ENCODE measurements at places on chromosomes 11 and 22.
A peak's percentile ranks its signal among the peaks of the same experiment; 100 is the strongest.

DNA sequence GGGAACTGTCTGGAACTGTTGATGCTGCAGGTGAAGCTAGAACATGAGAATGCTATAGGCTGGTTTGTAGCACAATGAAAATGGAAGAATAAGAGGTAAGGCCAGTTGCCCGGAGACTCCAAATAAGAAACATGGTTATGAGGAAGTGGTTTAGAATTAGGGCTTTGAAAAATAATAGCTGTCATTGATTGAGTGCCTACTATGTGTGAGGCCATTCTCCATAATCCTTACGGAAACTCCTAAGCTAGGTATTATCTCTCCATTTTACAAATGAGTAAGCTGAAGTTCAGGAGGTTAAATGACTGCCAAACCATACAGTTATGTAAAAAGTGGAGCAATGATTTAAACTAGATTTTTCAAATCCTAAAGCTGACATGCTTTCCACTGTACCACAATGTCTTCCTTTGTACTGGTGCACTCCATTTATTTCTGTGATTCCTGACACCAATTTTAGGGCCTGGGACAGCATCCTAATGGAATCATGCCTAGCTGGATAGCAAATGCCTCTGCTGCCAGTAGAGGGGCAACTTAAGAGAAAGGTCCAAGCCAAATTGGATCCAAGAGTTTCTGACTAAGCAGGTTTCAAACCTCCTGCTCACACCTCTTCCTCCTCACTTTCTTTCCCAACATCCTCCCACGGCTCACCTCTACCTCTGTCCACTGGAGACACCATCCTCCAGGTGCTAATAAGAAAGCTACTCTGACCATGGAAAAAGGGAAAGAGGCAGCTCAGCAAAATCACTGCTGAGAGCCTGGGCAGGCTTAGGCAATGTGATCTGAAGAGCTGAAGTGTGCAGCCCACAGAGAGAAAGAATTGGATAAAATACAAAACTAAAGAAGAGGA, 46.9 kb upstream of the PICALM start:
- DNase-seq, result peak; percentile 92

DNA sequence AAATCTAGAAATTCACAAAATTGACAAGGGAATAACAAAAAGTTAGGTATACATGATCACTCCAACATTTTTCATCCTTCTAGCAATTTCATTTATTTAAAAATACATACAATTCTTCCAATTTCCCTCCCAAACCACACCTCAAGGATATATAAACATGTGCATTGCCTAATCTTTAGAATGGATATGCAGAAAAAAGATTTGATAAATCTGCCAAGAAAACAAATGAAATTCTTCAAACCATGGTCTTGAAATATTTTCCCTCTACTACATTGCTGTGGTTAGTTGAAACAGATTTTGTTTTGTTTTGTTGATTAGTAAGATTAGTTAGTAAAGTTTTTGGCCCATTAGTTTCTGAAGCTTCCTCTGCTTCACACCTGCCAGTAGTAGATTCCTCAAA, 703.3 kb upstream of the CCDC179 start:
- no peak for DNase-seq

- peak; percentile 20 for DNase-seq
These were observed 41.7 kb downstream of the IGF2 start for GRCh38 chr11:2097356-2097997.

DNA sequence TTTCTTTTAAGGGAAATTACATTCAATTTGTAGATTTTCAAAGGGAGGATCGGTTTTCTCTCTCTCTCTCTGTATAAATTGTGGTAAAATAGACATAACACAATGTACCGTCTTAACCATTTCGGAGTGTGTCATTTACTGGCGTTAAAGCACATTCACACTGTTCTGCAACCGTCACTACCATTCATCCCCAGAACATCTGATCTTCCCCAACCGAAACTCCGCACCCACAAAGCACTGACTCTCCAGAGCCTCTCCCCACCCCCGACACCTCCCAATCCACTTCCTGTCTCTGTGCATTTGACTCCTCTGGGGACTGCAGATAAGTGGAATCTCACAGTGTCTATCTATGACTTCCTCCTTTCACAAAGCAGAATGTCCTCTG, 15.9 kb upstream of the GRAMD4 start:
- no peak for DNase-seq

- peak; percentile 71 for DNase-seq
These were observed 1.2 kb downstream of the MSANTD2 start for GRCh38 chr11:124798991-124799347.

DNA sequence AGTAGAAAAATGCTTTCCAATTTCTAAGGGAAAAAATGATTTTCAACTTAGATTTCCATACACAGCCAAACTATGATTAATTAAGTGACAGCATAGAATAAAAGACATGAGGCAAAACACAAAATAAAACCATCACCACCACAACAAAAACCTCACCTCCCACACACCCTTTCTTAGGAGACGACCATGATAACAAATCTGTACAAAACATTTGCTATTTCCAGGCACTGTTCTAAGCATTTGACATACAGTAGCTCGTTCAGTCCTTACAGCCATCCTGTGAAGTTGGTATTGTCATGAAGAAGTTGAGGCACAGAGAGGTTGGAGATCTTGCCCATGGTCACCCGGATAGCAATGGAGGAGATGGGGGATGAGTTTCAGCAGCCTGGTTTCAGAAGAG, 8.7 kb downstream of the SPI1 start:
- no peak for DNase-seq

DNA sequence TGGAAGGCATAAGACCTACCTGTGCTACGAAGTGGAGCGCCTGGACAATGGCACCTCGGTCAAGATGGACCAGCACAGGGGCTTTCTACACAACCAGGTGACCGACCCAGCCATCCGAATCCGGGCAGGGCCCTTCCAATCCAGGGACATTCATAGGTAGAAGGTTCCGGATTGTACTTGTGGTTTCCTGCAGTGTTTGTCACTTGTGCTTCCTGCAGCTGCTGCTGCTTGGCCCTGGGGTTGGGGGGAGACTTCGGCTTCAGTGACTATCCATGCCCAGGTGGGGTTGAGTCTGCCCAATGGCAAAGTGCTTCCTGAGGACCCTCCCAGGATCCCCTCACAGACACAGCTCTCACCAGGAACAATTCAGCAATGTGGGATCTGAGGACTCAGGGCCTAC, 2.2 kb downstream of the APOBEC3A start:
- DNase-seq, result no peak

DNA sequence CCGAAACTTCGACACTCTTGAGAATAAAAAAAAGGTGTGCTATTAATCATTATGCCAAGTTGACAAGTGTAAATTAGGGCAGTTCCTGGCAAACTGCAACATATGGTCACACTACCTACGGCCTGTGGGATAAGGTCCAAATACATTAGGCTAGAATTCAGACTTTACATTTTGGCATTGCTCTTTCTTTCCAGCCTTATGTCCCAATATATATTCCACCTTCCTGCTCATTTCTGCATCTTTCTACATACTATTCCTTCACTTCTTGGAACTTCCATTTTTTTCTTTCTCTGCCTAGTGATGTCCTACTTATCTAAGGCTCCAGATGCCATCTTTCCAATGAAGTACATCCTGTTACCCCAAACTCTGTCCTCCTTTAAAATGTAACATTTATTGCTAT, 577.2 kb downstream of the LRRC4C start:
- DNase-seq, result no peak
